Activated T-helper 1 cell treated with anti-CD3 and anti-CD28 coated beads, Interleukin-12 subunit alpha, Interleukin-12 subunit beta, Interleukin-2, Interleukin-4 antibody, amounts not matched to agents 30 ng/mL and 10 ng/mL and 1 ng/mL, durations not matched to agents 14 hours and 24 hours and 36 hours (primary cell): ENCODE measurements at places on chromosomes 2 and 18.

- no peak overlapping the region for H3K27ac ChIP-seq
- H3K27me3 ChIP-seq = peaks cover 2% of the 10 kb centered on the region
- no peaks in the 10 kb centered on the region for H3K36me3 ChIP-seq
- DNase-seq = no peak
Measured at GRCh38 chr2:20184067-20184938, 40.6 kb downstream of the SDC1 start.

GRCh38 chr2:99571954-99572353 is 82.1 kb upstream of the REV1 start:
- H3K27ac ChIP-seq = no peak overlapping the region
- no peaks in the 10 kb centered on the region for H3K27me3 ChIP-seq
- H3K4me3 ChIP-seq = no peak overlapping the region
- no peak for DNase-seq
- no peaks in the 10 kb centered on the region for H3K36me3 ChIP-seq

DNA sequence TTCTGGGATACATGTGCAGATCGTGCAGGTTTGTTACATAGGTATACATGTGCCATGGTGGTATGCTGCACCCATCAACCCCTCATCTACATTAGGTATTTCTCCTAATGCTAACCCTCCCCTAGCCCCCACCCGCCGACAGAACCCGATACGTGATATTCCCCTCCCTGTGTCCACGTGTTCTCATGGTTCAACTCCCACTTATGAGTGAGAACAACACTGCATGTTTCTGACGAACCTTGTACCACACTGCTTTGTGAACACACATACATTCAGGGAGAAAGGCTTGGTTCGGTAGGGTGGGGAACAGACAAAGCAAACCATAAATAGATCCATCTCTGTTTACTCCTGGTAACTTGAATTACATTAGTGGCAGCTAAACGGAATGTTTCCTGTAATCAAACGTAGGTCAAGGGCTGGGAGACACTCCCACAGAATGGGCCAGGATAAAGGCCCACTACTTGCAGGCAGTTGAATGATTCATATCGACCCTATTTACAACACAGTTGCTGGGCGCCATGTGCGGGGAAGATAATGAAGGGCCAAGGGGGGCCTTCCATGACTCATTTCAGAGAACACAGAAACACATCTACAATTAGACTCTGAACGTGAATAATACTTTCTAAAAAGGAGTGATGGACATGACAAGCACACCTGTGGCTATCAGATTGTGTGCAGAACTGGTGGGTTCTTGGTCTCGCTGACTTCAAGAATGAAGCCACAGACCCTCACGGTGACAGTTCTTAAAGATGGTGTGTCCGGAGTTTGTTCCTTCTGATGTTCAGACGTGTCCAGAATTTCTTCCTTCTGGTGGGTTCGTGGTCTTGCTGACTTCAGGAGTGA is 56.8 kb upstream of the KIDINS220 start:
- H3K27me3 ChIP-seq = peaks cover 3% of the 10 kb centered on the region
- DNase-seq = no peak
- H3K27ac ChIP-seq = no peak overlapping the region
- no peaks in the 10 kb centered on the region for H3K4me1 ChIP-seq
- H3K4me3 ChIP-seq = no peak overlapping the region
- H3K36me3 ChIP-seq = no peaks in the 10 kb centered on the region

DNA sequence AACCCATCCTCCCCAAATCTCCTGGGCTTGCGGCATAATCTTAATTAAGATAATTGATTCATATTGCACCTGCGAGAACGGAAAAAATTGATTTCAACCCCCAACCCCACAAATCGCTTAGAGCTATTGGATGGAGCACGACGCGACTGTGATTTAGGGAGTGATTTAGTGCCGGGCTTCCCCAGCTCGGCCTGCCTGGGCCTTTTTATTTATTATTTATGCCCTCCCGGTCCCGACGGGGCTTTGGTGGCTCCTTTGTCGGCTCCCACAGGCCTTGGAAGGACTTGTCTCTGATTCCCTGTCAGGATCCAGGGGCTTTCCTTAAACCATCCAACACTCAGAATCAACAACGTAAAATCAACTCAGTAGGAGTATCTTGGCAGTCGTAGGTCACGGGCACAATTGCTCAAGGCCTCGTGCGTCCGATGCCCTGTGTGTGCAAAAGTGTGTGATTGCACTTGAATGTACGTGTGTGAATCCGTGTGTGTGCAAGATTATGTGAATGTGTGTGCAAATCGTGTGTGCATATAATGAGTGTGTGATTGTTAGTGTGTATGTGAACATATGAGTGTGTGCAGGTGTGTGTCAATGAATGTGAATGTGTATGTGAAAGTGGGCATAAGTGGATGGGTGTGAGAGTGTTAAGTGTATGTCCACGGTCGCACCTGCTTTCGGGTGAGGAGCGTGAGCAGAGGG is 4.3 kb upstream of the NEUROD1 start:
- H3K36me3 ChIP-seq = peaks cover 4% of the 10 kb centered on the region
- peaks cover 23% of the 10 kb centered on the region for H3K4me1 ChIP-seq
- H3K27ac ChIP-seq = no peak overlapping the region
- peaks cover 76% of the 10 kb centered on the region for H3K27me3 ChIP-seq
- no peak for DNase-seq
- H3K4me3 ChIP-seq = no peak overlapping the region

DNA sequence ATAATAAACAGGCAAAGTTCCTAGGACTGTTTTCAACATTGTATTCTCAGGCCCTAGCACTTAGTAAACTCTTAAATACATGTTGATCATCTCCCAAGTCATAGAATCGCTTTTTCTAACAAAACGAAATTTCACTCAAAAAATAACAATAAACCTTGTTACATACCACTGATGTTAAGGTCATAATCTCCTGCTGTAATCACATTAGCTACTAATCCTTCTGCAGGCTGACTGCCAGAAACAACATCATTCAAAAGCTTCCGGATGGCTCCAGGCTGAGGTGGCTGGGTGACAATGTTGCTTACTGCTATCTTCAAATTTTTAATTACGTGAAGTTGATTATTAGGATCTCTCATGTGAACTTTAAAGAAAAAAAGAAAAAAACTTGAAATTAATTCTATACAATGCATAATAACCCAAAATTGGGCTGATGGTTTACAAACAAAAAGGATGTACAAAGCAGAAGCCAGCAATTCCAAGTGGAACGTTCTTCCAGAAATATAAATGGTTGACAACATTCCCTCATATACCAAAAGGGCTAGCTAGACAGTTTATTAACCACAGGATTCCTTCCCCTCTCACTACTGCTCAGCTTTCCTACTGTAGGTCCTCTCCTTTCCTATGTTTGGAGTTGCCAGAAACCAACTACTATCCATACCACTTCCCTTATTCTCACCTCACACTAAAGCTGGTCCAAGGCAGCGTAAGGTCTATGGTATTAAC is 11.6 kb downstream of the TRAPPC8 start:
- no peak for DNase-seq
- H3K27ac ChIP-seq = no peak overlapping the region
- no peak overlapping the region for H3K4me3 ChIP-seq
- H3K36me3 ChIP-seq = peaks cover 15% of the 10 kb centered on the region

DNA sequence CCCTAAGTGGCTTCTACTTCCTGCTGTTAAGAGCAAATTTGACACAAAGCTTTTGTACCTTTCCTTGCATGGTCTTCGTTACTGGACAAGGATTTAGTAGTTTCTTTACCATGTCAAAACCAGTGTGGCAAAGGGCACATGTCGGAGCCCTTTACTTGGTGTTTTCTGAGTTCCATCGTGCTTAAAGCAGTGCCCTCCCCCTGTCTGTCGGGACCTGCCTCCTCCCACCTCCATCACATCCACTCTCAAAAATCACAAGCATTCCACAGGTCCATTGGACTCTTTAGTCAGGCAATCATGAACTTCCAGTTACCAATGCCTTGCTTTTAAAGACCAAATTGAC is 763 bp downstream of the CCDC141 start:
- no peaks in the 10 kb centered on the region for H3K27me3 ChIP-seq
- no peak for DNase-seq
- peak overlapping the region; percentile 83 for H3K4me3 ChIP-seq
- peaks cover 2% of the 10 kb centered on the region for H3K36me3 ChIP-seq

DNA sequence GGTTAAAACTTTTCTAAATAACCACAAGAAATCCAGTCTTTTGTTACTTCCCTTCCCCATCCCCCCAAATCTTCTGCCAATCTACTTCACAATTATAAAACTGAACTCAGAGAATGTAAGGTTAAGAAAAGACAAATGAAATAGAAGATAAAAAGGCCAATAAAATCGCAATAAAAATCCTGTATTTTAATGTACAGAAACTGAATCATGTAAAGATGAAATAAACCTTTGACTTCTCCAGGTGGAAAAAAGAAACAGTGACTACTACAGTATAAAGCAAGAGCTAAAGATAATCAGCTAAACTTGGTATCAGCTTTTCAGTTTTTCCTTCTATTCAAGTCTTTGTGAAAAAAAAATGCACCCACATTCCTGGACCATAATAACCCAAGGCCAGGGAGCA is 1.7 kb downstream of the SYT4 start:
- no peak overlapping the region for H3K4me3 ChIP-seq
- no peak overlapping the region for H3K27ac ChIP-seq
- no peaks in the 10 kb centered on the region for H3K4me1 ChIP-seq

GRCh38 chr18:63132819-63133200 is 186.8 kb downstream of the BCL2 start:
- no peak overlapping the region for H3K27ac ChIP-seq
- peaks cover 43% of the 10 kb centered on the region for H3K4me1 ChIP-seq
- no peaks in the 10 kb centered on the region for H3K27me3 ChIP-seq
- peaks cover 29% of the 10 kb centered on the region for H3K36me3 ChIP-seq
- DNase-seq = no peak
- no peak overlapping the region for H3K4me3 ChIP-seq
